NCI-H2171 treated with DMSO at 0.1 percent for 48 hours (cell line): ENCODE measurements at places on chromosomes 7 and 10.

DNA sequence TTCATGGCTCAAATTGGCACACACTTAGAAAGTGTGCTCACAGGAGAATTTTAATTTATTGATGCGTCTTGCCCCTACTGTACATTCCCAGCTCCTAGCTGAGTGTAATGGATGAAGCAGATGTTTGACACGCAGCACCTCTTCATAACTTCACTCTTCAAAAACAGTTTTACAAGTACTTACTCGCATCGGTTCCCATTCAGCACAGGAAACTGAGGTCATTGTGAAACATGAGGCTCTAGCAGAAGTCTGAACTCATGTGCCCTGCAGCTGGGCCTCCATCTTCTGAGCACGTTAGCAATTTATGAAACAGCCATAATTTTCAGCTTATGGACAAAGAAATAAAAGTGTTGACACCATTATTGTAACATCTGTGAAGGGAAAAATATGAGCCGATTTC, 558.9 kb upstream of the MGMT start:
- DNase-seq = peak; percentile 23

DNA sequence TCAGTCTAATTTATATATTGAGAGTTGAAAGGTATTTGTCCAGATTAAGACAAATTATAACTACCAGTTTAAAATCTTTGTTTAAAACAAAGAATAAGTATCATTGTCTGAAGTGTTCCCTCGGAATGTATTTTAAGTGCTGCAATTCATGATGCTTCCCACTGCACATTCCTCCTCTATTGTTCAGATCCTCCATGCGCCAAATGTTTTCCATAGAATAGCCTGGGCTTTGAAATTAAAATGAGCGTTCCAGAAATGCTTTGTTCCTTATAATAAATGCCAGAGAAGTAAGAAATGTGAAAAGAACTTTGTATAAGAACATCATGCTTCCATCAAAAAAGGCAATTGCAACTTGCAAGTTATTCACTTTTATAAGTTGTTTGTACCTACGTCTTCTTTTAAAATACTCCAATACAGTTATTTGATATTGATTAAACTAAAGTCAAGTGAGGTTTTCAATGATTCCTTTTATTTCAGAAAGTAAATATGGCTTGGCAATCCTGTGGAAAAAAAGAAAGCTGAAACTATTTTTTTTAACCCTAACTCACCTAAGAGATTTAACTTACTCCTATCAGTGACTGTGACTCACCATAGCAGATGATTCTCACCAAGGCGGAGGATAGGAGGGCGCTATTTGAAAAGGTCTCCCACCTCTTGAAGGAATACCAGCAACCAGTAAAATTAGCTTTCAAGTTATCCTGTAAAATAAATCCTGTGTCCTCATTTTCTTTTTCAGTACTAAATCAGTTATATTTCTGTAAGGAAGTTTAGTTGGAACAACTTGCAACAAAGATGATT, 85.8 kb downstream of the CTNNA3 start:
- no peak for DNase-seq

DNA sequence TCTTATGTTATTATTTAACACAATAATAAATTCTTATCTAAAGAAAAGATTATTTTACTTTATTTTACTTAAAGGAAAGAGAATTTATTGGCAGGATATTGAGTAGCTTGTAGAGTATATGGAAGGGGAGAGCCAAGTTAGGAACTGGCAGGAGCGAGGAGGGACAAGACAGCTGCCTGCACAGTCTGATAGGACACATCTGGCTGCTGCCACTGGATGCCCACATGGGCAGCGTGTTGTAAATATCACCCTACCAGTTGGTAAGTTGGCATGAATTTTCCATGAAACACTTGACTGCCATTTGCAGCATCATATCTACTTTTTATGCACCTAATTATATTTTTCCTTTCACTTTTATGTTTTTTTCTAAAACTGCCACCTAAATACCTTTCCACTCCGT, 19.6 kb downstream of the SRI start:
- DNase-seq = peak; percentile 43

DNA sequence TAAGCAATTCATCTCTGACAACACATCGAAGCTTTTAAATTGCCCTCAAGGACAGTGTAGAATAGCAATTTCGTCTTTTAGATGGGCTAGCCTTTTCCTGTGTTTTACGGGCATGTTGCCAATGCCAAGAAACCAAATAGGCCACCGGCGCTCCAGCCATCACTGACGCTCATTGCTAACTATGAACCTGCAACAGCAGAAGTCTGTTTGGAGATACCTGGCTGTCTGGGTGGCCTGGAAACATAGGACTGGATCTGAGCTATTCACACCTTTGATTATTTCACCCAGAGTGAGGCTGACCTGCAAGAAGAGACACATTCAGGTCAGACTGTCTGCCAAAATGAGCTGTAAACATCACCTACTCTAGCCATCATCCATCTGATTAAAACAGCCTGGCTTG, 12.0 kb downstream of the KPNA7 start:
- no peak for DNase-seq

DNA sequence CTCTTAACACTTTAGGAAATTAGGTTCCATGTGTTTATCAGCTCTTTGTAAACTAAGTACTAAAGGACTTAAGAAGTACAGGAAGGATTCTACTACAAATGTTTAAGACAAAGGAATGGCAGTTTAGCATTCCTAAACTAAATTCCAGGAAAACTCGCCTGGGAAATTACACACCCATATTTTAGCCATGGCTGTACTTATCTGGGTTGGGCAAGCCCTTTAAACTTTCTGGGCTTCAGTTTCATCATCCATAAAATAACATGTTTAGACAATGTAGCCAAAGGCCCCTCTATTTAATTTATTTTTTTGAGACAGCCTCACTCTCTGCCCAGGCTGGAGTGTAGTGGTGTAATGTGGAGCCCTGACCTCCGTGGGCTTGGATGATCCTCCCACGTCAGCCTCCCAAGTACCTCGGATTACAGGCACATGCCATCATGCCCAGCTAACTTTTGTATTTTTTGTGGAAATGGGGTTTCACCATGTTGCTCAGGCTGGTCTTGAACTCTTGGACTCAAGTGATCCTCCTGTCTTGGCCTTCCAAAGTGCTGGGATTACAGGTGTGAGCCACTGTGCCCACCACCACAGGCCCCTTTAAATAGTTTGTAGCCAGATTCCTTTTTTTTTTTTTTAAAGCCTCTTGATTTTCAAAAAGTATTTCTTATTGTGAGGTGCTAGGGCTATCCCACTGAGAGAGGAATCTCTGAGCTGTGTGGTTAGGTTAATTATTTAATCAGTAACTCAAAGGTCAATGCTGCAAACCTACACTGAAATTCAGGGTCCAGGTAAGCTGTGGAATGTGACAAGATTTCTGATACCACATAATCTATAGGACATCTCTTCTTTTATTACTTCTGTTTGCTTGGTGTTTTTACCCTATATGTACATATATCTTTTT, 32.1 kb downstream of the TMEM60 start:
- no peak for DNase-seq

DNA sequence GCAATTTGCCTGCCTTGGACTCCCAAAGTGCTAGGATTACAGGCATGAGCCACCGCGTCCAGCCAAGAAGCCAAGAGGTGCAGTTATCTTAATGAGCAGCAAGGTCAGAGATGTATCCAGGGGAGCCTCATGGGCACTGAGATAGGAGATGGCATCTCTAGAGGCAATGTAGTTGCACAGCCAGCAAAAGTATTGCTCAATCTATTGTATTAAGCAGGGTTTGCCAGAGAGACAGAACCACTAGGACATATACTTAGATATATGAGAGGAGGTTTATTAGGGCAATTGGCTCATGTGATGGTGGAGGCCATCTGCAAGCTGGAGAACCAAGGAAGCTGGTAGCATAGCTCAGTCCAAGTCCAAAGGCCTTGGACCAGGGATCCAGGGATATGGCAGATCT, 16.3 kb upstream of the VPS26A start:
- DNase-seq = no peak

GRCh38 chr10:62511238-62511637, 137.1 kb downstream of the ZNF365 start:
- no peak for DNase-seq

DNA sequence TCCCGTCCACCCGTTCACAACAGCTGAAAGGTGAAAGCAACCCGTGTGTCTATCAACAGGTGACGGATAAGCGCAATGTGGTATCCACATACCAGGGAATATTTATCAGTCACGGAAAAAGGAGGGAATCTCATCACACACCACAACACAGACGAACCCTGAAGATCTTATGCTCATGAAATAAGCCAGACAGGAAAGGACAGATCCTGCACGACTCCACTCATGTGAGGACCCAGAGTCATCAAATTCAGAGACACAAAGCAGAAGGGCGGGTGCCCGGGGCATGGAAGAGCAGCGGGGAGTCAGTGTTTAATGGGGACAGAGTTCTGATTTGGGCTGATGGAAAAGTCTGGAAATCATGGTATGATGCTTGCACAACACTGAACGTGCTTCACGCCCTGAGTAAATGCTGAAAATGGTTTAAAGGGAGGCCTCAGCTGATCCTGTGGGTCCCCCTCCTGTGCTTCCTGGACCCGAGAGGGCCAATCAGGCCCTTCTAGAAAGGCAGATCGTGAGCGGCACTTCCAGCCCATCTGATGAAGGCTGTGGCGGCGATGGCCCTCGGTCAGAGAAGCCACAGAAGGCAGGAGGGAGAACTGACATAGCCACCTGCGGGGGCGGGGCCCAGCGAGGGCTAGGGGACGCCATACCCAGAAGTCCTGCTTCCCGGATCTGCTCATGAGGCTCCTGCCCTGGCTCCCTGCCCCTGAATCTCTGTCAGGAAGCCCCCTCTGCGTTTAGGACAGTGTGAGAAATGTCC, 19.1 kb downstream of the WDR86 start:
- no peak for DNase-seq

- no peak for DNase-seq
These were observed 126.0 kb downstream of the EBF3 start for GRCh38 chr10:129837909-129838582.
